ENCODE measurements at places on chromosomes 3 and 15.
A peak's percentile ranks its signal among the peaks of the same experiment; 100 is the strongest.

GRCh38 chr3:136750897-136751315 lies 1.3 kb downstream of the STAG1 start:
- no peak for DNase-seq

GRCh38 chr3:100008081-100008698 lies 106.1 kb downstream of the FILIP1L start:
- no peak for DNase-seq

DNA sequence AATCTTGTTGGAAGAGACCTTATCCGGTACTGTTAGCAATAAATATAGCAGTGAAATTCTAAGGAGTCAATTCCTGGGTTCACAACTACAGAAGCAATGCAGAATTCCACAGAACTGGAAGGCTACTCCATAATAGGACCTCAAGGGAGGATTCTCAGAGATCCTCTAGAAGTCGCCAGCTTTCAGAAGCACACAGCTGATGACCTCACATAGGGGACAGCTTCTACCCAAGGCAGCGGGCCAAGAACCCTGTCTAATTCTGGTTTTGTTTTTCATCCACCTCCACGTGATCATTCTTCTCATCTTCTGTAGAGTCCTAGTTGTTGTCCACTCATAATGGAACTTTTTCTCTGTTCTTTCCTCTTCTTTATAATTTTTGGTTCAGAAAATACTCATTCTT lies 99.4 kb downstream of the ERC2 start:
- DNase-seq, result no peak

GRCh38 chr15:35693886-35694285 lies 147.9 kb upstream of the DPH6 start:
- DNase-seq, result no peak

DNA sequence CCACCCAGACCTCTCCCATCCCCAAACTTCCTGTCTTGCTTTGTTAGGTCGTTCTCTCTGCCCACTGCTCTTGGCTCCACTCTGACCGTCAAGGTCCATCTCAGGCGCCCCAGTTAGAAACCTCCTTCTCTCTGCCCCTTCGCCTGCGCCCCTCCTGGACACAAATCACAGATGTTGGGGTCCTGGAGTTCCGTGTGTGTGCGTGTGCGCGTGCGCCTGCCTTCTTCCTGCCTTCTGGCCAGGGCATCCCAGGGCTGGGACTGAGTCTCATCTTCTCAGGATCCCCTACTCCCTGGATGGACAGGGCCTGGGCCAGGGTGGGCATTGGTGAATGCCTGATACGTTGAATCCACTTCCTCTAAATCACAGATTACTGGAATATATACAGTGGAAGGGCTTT lies 869 bp downstream of the ACSBG1 start:
- no peak for DNase-seq

DNA sequence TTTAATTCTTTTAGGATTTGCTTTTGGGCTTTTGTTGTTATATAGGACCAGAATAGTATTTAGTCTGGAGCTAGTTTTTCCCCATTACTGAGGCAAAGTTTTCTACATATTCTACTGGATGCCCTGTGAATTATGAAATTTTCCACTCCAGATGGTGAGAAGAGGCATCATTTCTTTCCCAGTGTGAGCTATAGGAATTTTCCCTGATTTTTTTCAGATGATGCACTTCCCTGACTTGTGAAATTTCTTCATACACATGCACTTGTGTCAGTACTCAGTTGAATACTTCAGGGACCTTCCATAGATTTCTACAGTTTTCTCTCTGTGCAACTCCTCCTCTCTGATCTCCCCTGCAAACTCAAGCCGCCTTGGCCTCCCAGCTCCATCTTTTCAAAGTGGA lies 73.7 kb upstream of the SLCO2A1 start:
- DNase-seq, result no peak

DNA sequence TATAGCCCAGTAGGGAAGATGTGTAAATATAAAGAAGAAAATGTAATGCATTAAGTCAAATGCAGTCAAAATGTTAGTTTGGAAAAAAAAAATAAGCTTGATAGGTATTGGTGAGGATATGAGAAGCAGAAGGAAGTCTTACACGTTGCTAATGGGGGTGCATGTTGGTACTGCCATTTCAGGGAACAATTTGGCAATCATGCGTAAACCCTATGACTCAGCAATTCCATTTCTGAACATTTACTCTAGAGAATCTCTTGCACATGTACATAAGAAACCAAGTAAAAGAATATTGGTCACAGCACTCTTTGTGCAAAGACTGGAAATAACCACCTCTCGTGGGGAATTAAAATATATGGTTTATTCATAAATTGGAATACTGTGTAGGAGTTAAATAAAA lies 35.5 kb upstream of the TIMP4 start:
- DNase-seq, result no peak

DNA sequence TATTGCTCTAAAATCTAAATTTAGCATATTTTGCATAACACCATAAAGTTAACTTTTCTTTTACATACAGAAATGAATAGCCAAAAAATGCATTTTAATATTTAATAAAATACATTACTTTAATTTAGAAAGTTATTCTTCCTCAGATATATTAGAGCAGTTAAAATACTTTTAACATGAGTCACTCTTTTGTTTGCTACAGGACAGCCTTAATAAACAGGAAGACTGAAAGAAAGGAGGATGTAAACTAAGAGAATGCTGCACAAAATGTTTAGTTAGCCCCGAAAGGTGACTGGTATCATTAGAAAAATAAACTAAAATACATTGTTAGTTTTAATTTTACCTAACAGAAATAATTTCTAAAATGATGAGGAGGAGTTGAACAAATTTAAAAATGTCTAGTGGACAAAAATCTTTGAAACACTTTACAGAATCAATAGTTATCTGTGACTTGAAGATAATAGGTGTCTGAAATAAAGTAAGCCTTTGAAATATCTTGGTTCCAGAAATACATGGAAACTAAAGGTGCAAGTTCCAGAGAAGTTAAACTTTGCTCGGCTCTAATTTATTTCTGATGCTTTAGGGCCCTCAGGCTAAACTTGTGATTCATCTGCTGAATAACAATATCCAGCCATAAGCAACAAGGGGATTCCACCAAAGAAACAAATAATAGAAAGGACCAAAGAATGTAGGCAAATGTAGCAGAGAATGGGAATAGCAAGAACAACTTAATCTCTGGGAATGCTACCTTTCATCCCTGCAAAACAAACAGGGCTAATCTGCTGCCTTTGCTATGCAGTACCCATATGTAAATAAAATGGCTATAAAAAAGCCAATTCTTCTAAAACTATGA lies 138.3 kb upstream of the UBP1 start:
- DNase-seq, result no peak

GRCh38 chr3:140430494-140430893 lies 247.4 kb upstream of the TRIM42 start:
- DNase-seq, result no peak

DNA sequence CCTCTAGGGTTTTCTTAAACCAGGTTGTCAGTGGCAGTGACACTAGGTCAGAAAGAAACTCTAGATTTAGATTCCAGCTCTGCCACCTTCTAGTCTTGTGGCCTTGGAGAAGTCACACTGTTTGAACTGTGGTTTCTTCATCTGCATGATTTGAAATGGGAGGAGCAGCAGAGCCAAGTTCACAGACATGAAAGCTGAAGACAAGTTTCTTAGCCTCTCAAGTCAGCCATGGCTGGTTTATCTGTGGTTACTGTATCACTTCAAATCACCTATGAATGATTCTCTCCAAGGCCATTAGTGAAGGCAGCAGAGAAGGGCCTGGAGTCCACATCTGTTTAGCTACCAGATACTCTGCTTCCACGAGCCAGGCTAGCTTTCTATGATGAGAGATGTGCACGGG lies 15.6 kb downstream of the CLEC3B start:
- DNase-seq, result no peak

GRCh38 chr15:101242160-101242998 lies 9.5 kb downstream of the CHSY1 start:
- peak; percentile 27 for DNase-seq

GRCh38 chr15:25616471-25616870 lies 177.6 kb upstream of the UBE3A start:
- no peak for DNase-seq

- no peak for DNase-seq
These were observed 12.8 kb downstream of the GABRG3 start for GRCh38 chr15:26983822-26984221.

GRCh38 chr15:87827131-87827530 lies 429.4 kb downstream of the NTRK3 start:
- DNase-seq, result no peak

DNA sequence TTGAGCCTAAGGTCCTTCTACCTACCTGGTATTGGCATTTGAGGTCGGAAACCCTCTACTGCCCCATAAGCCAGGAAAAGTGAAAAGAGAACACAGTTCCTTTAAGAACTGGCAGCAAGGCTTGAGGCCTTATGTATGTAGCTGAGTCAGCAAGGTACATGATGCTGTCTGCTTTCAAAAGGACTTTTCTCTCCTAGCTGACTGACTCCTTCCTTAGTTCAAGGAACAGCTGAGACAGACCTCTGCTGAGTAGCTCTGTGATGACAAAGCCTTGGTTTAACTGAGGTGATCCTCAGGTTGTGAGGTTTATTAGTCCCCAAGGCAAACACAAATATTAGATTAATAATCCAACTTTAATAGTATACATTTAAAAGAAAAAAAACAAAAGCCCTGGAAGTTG lies 45.8 kb downstream of the ADPGK start:
- DNase-seq, result no peak

GRCh38 chr3:58023531-58023930 lies 15.3 kb downstream of the FLNB start:
- DNase-seq, result no peak

GRCh38 chr3:139756529-139757103 lies 78.8 kb upstream of the NMNAT3 start:
- DNase-seq, result no peak

DNA sequence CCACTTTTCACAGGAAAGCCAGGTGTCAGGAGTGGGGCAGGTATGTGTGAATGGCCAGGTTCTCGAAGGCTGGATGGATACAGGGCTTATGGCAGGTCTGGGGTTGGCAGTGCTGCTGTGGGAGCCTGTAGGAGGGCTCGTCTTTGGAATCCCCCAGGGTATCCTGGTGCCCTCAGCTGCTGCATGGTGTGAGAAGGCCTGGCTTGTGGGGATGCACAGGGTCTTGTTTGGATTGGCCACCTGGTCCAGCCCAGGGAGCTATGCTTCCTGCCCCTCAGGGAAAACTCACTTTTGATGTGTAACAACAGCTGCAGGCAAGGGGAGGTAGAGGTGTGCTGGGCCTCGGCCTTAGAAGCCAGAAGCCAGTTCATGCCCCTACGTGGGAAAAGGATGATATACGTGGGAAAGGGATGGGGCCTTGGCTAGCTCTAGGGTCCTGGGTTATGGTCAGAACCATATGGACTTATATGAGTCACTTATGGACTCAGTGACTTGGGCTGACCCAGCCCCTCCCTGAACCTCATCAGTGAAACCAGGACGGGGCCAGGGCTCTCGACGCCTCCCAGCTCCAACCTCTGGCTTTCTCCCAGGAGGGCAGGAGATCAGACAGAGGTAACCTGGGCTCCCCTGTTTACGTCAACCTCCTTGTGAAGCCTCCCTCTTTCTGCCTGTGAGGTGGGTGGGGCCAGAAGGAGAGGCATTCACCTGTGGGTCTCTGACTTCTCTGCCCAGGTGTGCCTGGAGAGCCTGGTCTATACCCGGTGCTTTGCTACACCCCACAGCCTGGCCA lies 37.8 kb upstream of the CSPG4 start:
- DNase-seq, result no peak

GRCh38 chr15:95327183-95327525 lies 1003.3 kb upstream of the NR2F2 start:
- no peak for DNase-seq

GRCh38 chr3:61832375-61833229 lies 271.2 kb downstream of the PTPRG start:
- DNase-seq, result no peak
